ENCODE measurements at places on chromosomes 6 and 20. TPM values are rescaled to one million over a fixed set of nuclear protein-coding genes. Genes with fewer than 3 reads are reported as not detected.

The ADGRF4 gene
- 0.22 TPM for total RNA-seq

The GJA1 gene
- total RNA-seq: 40.5 TPM

The MYMX gene
- total RNA-seq: 1.3 TPM

The SCGN gene
- total RNA-seq: 0.85 TPM

The NNAT gene
- total RNA-seq: 24.4 TPM

The GLP1R gene
- not detected for total RNA-seq

The CLPSL1 gene
- total RNA-seq: not detected

The NFATC2 gene
- total RNA-seq: 2.3 TPM

The SMLR1 gene
- total RNA-seq: not detected

The GPSM3 gene
- 12.3 TPM for total RNA-seq

The RNF39 gene
- total RNA-seq: not detected

The MUC22 gene
- not detected for total RNA-seq

The SYCP2 gene
- total RNA-seq: 7.8 TPM

The SLC13A3 gene
- total RNA-seq: 2.0 TPM

The SLC32A1 gene
- total RNA-seq: not detected

The LST1 gene
- total RNA-seq: 10.4 TPM

The ACSS2 gene
- 97.4 TPM for total RNA-seq

The CST9 gene
- total RNA-seq: not detected

Data from subcutaneous adipose tissue (tissue), 4 donors.